ENCODE measurements at places on chromosomes 7 and 10.

DNA sequence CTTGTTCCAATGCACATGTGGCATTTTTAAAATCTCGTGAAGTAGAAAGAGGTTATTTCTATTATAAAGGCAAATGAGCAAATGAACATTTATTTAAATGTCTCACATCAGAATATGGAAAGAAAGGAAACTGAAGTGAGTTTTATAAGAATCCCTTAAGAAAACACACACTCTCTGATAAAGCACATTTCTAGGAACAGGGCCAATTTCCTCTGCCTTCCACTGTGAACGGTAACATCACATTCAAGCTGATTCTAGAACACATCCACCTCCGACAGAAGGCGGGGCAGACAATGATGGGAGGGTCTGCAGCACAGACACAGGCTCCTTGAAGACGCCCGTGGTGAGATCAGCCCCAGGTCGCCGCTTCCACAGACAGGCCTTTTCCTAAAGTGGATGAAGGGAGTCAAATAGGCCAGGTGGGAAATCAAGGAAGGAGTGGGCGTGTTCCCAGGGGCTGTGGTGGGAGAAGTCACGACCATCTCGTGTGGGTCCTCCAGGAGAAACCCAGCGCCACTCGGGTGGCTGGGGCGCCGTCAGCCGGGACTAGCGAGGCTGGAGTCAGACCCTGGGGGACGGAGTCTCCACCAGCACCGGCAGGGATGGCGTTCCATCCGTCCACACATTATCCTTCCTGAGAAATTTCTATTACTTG lies 31.1 kb downstream of the PITRM1 start:
- DNase-seq, result no peak

DNA sequence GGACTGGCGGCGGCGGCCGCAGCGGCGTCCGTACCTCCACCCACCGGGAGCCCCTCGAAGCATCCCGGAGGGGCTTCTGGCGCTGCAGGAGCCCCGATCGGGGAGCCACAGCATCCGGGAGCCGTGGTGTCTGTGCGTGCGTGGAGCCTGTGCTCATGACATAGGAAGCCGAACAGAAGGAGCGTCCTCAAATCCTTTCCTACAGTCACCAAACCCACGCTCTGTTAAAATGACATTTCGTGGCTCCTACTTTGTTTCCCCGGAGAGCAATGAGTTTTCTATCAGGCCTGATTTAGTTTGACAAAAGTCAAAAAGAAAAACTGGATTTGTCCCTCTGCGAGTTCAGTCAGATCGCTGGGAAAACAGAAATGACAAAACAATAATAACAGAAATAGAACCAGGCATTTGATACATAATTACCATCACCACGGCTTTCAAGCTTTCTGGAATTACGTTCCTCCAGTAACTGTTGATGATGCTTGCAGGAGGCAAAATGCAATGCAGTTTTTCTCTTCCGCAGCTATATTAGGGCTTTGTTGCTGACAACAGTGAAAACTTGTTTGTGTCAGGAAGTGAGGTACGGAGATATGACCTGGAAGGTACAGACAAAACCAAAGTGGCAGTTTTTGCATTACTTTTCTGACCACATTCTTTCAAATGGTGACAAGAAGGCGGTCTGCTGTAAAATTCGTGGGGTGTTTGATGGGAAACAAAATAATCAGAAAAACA lies 219.3 kb upstream of the MKLN1 start:
- DNase-seq, result no peak

GRCh38 chr10:101901340-101901739 lies 57.7 kb upstream of the KCNIP2 start:
- no peak for DNase-seq

DNA sequence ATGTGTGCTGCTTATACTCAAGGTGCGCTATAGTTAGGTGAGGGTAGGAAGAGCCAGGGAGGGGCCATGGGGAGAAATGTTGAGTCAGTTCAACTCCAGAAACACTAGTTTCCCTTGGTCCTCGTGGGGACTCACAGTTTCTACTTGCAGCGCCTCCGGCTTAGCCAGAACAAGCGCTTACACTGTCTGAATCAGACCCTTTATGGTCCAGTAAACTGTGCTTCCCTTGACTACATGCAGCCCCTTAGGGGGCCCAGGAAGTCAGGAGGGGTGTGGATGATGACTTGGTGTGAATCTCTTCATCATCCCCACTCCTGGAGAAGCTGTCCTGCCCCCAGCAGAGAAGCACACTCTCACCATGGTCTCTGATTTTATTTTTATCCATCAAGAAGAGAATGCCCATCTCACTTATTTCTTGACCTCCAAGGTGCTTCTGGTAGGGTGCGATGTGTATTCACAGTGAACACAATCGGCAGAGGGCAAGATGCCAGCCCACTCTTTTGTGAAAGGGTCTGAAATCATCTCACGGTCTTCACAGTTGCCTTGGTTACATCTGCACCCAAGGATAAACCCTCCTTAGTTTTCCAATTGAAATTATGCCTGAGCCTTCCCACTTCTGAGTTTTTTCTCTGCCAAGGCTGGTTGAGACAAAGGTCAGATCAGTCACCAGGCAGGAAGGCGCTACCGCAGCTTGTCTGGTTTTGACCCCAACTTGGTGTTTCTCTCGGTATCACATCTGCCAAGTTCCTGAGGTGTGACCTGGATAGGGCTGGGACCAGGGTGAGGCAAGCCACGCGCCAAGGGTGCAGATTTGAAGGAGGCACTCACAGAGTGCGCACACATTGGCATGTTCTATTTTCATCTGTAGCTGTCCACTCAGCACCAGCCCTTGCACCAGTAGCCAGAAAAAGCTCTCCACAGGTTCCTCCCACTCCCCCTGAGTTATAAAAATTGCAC lies 62.7 kb upstream of the LRRC4 start:
- no peak for DNase-seq

DNA sequence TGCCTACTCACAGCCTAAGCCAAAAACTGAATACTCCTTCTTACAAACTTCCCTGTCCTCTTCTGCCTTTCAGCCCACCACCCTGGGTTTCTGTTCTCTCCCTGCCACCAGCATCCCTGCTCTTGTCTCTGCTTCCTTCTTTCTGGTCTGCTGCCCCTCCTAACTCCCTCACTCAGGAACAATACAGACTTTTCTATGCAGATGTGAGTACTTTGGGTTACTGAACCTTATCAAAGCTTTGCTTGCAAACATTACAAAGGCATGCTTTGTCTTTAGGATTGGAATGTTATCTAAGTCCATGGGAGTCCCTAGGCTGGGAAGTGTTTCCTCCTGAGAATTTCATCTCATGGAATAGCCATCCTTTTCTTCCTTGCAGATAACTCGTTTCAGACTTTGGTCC lies 28.9 kb downstream of the CNNM1 start:
- no peak for DNase-seq

DNA sequence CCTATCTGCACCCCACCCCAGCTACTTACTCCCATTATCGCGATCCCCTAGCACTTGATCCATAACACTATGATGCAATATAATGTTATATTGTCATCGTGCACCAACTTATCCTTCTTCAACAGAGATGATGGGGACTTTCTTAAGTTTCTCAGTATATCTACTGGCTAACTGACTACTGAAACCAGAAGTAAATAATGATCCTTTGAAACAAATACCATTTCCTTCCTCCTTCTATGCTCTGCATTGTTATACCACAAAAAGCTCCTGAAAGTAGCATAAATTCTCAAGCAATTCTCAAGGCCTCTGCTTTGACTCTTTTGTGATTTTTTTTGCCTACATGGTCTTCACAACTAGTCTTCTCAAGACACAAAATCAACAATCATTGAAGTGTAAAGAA lies 68.9 kb downstream of the HTR7 start:
- DNase-seq, result no peak

DNA sequence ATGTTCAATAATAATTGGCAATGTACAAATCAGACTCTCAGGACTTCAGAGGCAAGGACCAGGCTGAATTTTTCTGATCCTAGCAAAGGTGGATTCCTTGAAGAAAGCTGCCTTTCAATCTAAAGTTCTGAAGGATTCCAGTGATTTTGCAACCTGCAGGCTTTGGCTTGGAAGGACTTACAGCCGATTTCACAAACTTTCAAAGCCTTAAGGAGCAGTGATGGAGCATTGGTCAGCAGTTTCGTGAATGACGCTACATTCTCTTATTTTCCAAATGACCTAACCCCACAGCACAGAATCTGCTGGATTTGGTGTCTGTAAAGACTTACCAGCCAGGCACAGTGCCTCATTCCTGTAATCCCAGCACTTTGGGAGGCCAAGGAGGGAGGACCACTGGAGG lies 167.5 kb downstream of the ARHGAP12 start:
- no peak for DNase-seq

DNA sequence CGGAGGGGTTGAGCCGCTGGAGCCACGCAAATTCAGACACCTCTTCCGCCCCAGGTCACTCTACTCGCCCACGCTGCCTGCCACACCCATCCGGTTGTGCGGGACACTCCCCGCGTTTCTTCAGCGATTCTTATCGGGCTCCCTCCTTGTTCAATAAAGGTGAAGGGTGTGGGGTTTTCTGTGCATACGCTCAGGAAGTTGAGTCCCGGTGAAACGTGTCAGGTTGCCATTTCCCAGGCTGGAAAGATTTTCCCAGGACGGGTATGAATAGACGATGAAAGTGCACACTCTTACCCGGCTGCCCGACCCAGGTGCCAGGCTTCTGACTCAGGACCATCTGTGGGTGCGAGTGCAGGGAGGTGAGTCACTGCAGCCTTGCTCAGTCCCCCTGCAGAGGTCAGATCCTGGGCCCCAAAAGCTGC lies 22.0 kb downstream of the KLF6 start:
- no peak for DNase-seq

DNA sequence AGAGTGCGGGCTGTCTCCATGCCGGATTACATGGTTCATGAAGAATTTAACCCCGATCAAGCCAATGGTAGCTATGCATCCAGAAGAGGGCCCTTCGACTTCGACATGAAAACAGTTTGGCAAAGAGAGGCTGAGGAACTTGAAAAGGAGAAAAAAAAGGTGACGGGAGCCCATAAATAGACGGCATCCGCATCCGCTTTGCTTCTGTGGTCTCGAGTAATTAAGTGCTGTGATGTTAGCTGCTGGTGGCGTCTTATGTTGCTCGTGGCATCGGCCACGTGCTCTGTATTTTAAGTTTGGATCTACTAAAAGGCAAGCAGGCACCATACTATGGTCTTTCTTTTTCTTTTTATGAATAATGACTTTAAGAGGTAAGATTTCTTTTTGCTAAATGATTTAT lies 11.1 kb downstream of the C7orf57 start:
- DNase-seq, result no peak

DNA sequence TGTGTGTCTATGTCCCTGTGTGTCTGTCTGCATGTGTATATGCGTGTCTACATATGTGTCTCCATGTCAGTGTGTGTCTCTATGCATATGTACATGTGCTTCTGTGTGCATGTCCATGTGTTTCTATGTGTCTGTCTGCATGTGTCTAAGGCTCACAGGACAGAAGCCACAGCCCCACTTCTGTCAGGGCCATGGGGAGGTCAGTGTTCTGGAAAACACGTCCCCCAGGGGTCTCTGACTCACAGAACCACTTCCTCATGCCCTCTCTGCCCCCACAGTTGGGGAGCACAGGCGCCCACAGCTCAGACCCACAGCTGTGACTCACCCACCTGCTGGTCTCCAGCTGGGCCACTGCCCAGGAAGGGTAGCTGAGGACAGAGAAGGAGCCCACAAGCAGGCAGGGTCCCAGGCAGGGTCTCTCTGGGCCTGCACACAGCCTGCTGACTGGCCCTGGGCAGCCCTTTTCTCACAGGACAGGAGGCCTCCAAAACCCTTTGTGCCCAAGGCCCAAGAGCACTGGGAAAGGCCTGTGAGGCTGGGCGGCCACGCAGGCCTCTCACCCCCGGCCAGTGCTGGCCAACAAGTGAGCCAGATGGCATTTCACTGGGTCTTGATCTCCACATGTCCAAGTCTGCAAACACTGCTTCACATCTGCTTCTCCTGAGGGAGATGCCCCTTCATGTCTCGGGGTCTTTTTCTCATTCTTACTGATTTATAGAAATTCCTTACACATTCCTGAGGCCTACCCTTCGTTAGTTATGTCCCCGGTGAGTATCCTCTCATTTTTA lies 102.9 kb upstream of the FAM20C start:
- no peak for DNase-seq

DNA sequence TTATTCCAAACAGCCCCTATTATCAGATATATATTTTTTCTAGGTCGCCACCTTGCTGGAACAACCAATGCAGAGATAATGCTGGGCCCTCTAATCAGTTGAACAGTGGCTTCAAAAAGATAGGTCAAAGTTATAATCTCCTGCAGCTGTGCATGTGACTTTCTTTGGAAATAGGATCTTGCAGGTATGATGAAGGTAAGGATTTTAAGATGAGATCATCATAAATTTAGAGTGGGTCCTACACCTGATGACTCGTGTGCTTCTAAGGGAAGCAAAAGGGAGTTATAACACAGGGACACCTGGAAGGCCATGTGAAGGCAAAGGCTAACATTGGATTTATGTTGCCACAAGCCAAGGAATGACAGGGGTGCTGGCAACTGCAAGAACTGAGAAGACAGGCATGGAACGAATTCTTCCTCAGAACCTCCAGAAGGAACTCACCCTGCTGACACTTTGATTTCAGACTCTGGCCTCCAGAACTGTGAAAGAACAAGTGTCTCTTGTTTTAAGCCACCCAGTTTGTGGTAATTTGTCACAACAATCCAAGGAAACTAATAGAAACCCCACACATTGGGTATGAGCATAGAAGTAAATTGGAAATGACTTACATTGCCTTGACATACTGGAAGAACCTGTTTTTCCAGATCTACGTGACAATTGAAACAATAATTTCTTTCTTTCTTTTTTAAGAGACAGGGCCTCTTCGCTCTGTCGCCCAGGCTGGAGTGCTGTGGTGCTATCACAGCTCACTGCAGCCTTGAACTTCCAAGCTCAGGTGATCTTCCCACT lies 34.4 kb downstream of the CCDC71L start:
- DNase-seq, result no peak

DNA sequence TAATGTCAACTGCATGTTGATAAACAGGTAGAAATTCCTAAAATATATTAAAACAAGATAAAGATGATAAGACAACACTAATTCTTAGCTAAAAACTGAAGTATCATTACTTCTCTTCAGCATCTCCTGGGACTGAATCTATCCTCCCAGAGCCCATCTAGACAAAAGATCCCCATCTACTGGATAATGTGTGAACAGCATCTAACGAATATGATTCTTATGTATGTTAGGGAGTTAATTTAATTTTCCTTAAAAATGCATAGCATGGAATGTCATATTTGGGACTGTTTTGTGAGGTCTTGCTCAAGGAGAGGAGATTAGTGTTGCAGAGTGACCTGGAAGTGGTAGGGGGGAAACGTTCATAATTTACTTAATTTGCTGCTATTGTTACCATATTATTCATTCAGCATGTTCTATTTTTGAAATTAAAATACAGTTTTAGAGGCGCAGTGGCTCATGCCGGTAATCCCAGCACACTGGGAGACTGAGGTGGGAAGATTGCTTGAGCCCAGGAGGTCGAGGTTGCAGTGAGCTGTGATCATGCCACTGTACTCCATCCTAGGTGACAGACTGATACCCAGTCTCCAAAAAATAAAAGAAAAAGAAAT lies 305.1 kb upstream of the CSTF2T start:
- no peak for DNase-seq

DNA sequence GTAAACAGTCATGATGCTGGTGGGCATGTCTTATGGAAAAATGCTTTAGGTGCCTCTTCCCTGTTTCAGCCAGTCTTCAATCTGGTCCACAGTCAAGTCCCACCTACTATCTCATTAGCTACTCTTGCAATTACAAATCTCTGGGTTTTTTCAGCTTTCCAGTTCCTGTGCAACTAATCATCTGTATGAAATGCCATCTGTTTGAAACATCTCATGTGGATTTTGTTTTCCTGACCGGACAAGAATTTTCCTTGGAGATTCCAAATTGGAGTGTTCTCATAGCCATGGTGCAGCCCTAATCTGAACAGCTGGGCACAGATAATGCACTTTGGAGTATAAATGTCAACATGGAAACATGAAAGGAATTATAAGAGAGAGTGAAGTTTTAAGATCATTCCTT lies 41.3 kb upstream of the CALN1 start:
- no peak for DNase-seq
